ENCODE measurements at places on chromosomes 3 and 15.

DNA sequence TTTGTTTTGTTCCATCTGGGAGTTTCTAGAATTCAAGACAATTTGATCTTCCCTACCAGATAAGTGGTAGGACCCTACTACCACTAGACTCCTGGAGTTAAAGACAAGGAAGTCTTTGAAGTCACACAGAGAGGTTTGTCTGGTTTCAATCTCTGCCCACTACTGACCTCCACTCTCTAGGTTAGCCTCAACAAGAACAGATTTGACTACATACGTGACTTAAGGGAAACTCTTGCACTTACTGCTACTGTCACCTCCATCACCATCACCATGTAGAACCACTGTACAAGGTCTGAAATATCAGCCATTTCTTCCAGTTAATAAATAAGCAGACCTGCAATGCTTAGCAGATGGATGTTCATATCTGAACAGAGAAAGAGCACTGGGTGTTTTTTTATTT is 148.3 kb upstream of the ARHGEF26 start:
- no peak for DNase-seq

DNA sequence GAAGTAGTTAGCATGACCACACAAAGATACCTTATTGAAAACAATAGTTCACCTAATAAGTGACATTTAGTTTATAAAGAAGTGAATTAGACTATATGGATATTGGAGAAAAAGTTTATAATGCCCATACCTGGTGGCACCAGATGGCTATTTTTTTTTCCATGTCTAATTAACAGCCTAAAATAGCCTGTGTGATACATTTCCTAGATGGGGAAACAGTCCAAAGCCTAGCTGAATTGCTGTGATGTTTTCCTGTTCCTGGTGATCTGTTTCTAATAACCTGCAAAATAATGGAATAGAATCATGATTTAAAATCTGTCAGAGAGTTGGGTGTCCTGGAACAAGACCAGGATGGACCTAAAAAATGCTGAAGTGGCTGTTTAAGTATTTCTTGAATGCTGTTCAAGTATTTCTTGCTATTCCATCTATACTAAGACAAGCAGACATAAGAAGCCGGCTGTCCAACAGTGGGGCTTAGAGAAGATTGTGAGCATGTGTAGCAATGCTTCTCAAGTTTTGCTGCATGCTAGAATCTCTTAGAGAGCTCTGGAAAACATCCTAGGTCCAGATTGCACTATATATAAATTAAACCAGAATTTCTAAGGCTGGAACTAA is 31.3 kb downstream of the LRRC3B start:
- DNase-seq: no peak

- DNase-seq: no peak
Measured at GRCh38 chr3:11077466-11077865, 76.8 kb upstream of the HRH1 start.

- no peak for DNase-seq
Measured at GRCh38 chr3:130527426-130527825, 10.4 kb downstream of the COL6A6 start.

DNA sequence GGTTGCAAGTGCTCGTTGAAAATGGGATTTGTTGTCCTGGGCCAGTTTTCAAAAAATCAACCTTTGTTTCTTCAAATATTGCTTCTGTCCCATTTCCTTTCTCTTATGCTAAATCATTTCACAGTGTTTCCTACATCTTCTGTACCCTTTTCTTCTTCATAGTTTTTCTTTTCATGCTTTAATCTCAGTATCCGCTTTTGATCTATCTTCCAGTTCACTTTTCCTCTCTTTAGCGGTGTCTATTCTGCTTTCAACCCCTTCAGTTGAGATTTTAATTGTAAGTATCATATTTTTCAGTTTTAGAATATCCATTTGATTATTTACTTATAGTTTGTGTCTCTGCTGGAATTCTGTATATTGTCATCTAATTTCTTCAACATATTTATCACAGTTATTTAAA is 311.7 kb upstream of the TPM1 start:
- no peak for DNase-seq

DNA sequence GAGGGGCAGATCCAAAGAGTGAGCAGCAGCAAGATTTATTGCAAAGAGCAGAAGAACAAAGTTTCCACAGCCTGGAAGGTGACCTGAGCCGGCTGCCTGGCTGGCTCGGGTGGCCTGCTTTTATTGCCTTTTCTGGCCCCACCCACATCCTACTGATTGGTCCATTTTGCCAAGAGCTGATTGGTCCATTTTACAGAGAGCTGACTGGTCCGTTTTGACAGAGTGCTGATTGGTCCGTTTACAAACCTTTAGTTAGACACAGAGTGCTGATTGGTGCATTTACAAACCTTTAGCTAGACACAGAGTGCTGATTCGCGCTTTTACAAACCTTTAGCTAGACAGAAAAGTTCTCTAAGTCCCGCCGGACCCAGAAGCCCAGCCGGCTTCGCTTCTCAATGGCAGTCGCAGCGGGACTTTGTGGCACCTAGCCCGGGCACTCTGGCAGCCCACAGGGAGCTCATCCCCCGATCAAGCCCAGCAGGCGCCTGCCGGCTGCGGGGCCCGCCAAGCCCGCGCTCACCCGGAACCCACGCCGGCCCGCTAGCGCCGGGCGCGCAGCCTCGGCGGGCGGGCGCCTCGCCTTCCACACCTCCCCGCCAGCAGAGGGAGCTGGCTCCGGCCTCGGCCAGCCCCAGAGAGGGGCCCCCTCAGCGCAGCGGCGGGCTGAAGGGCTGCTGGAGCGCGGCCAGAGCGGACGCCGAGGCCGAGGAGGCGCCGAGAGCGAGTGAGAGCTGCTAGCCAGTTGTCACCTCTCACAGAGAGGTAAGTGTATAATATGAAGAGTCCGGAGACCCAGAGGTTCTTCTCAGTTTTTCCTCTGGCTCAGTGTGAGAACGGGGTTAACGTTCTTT is 339.2 kb downstream of the CHL1 start:
- no peak for DNase-seq

GRCh38 chr15:65249641-65250040 is 37.0 kb downstream of the PARP16 start:
- DNase-seq: no peak

DNA sequence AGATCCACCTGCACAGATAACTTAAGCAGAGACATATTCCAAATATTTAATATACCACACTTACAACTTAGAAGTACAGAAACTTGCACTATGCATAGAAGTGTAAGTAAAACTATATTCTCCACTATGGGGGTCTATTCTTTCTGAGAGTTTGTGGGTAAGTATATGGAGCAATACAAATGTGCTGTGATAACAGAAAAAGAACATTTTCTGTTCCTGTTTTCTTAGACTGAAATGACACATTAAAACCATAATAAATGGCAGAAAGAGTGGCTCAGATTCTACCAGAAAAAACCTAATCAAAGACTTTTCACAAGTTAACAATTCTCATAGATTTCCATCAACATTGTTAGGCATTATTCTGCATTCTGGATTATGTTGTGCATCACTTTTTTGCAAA is 96.6 kb upstream of the WNT7A start:
- DNase-seq: no peak

- no peak for DNase-seq
Measured at GRCh38 chr3:175338775-175339535, 479.8 kb downstream of the NAALADL2 start.

DNA sequence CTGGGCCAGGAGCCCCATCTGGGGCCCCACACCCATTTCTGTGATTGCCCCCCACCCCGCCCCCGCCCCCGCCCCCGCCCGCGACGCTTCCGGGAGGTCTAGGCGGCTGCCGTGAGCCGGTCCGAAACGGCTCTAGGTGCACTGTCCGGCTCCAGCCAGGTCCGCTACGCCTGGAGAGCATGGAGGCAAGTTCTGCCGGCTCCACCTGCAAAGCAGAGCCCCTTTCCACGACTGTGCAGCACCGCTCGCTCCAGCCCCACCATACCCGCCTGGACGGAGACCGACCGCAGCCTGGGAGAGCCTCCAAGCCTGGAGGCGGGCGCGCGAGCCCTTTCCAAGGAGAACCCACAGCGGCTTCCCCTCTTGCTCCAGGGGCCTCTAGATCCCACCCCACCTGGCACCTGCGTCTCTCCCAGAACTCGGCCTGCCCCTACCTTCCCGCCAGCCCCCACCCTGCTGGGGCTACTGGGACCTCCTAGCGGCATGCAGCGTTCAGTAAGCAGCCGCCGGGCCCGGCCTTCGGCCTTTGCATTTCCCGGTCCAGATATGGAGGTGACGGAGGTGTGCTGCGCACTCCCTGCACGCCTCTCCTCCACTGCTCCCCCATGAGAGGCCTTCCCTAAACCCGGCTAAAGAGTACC is 66.2 kb downstream of the KLF13 start:
- DNase-seq: no peak

DNA sequence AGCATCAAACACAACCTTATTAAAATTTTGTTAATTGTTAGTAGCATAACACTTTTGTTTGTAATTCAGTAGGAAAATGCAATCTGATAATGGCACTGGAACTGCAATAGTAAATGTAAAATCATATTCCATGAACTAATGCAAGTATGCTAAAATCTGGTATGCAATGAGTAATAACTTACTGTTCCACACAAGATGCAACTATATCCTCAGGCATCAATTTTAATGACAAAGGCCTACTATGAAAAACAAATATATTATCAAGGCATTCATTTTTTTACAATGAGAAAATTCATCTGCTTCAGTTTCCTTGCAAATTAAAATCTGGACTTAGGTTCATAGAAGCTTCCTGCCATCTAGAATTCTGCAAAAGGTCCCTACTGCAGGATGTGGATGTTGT is 1.4 kb upstream of the NSMCE3 start:
- DNase-seq: no peak

DNA sequence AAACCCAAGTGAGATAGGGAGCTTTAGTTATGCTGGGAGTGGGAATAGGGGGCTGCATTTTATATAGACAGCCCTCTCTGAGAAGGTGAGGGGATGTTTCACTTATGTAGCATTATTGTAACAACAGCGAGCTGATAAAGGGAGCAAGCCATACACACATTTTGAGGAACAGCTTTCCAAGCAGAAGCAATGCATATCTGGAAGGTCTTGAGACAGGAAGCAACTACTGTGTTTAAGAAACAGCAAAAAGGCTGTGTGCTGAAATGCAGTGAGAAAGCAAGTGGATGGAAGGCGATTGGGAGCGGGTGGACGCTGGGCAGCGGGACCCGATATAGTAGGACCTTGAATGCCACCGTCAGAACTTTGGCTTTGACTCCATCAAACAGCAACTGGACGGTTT is 155.9 kb upstream of the TBL1XR1 start:
- no peak for DNase-seq

GRCh38 chr3:36893826-36894225 is 51.0 kb downstream of the TRANK1 start:
- DNase-seq: no peak

GRCh38 chr3:78183906-78184599 is 1144.2 kb downstream of the ROBO2 start:
- DNase-seq: no peak

DNA sequence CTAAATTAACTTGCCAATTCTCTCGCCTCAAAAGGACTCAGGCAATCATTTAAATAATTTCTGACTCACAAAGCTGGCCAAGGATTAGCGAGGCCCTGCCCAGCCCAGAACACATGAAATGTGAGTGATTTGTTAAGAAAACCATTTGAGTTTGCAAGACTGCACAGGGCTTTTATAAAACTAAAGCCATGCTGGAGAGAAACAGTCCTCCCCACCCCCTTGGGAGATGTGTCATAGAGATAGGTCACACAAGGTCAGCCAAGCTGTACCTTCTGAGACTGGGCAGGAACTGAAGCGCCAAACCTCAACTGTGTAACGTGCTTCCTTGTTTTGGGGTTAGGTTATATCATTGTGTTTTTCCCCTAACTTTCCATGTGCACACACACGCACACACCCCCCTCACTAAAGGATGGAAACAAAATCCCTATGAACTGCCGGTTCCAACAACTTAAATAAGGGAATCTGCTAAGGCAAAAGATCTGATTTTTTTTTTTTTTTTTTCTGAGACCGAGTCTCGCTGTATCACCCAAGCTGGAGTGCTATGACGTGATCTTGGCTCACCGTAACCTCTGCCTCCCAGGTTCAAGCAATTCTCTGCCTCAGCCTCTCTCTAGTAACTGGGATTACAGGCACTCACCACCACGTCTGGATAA is 8.1 kb downstream of the SPATA12 start:
- peak; percentile 72 for DNase-seq

GRCh38 chr3:36418296-36418695 is 38.0 kb downstream of the STAC start:
- DNase-seq: no peak

DNA sequence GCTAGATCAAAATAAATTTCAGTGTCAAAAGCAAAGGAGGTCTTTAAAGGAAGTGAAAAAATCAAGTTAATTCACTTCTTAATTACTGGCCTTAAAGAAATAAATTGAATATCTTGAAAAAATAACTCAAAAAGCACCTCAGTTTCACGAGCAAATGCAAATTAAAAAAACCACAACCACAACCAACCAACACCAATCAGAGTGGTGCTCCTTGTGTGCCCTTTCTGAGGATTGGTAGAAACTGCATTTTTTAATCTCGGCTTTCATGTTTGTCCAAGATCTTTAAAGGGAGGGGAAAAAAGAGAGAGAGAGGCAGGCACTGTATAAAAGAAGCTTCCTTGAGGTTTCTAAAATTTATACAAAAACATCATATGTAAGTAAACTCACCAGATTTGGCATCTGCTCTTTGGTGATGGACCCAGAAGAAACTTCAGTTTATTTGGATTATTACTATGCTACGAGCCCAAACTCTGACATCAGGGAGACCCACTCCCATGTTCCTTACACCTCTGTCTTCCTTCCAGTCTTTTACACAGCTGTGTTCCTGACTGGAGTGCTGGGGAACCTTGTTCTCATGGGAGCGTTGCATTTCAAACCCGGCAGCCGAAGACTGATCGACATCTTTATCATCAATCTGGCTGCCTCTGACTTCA is at the start of gene GPR15:
GPR15 (plus strand) TSS at position 357 of the 653 bp plus-strand sequence; CDS start at position 413, 56 bp downstream.
- DNase-seq: no peak

- DNase-seq: no peak
Measured at GRCh38 chr3:122799322-122799721, 4.5 kb downstream of the SLC49A4 start.

GRCh38 chr15:66131200-66131599 is 122.3 kb downstream of the MEGF11 start:
- DNase-seq: no peak

GRCh38 chr15:60017538-60018520 is 13.7 kb downstream of the FOXB1 start:
- peak; percentile 6 for DNase-seq

GRCh38 chr3:161156936-161157335 is 51.8 kb upstream of the B3GALNT1 start:
- no peak for DNase-seq

GRCh38 chr3:143830786-143831185 is 17.5 kb downstream of the SLC9A9 start:
- DNase-seq: no peak

DNA sequence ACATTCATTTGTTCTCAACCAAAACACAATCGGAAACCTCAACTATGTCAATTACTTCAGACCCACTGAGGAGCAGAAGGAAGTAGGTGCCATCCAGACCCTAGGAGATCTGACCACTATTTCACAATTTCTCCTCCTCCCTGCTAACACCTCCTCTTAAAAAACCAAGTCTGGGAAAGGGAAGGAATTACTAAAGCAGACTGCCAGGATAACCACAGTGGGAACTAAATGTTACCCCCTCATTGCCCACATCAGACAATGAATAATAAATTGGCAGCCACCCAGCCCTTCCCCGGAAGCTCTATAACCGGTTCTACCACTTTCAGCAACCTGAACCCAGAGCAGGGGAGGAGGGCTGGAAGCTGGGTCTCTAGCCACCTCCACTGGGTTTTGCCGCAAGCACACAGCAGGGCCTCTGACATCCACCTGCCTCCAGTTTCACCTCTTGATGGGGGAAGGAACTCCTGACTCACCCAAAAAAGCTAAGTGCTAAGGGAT is 17.6 kb downstream of the C15orf62 start:
- DNase-seq: no peak
